ENCODE measurements at places on chromosomes 4 and X. TPM values are rescaled to one million over a fixed set of nuclear protein-coding genes. Genes with fewer than 3 reads are reported as not detected.

- DNase-seq: no peak
These were observed 118.3 kb upstream of the PUDP start for GRCh38 chrX:7266288-7266687.

GRCh38 chrX:135688137-135688536, 25.3 kb upstream of the CT45A1 start:
- DNase-seq: no peak

GRCh38 chr4:53716011-53716410, 124.7 kb upstream of the LNX1 start:
- DNase-seq: no peak

The UPF3B gene
- total RNA-seq: 4.5 TPM
